ENCODE measurements at places on chromosomes 7 and 10.

GRCh38 chr10:107269626-107270025 lies 105.1 kb upstream of the SORCS1 start:
- no peak for DNase-seq

GRCh38 chr7:142808802-142809583 lies 38.2 kb downstream of the PRSS2 start:
- DNase-seq = no peak

DNA sequence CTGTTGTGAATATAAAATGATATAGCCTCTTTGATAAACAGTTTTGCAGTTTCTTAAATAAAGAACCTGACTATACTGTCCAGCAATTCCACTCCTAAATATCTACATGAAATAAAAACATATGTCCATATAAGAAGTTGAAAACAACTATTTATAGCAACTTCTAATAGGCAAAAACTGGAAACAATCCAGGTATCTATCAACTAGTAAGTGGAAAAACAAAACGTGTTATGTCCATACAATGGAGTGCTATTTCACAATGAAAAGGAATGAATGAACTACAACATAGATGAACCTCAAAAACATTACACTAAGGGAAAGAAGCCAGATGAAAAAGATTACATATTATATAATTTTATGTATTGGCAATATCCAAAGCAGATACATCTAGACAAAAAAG lies 268.9 kb downstream of the CSTF2T start:
- DNase-seq = no peak

GRCh38 chr7:134056816-134057215 lies 70.3 kb upstream of the LRGUK start:
- DNase-seq = no peak

All from caudate nucleus (tissue), 63 donors.